ENCODE measurements at places on chromosomes 7 and 10.

- no peak for DNase-seq
Observed at GRCh38 chr10:12466704-12467305, 117.5 kb downstream of the CAMK1D start.

DNA sequence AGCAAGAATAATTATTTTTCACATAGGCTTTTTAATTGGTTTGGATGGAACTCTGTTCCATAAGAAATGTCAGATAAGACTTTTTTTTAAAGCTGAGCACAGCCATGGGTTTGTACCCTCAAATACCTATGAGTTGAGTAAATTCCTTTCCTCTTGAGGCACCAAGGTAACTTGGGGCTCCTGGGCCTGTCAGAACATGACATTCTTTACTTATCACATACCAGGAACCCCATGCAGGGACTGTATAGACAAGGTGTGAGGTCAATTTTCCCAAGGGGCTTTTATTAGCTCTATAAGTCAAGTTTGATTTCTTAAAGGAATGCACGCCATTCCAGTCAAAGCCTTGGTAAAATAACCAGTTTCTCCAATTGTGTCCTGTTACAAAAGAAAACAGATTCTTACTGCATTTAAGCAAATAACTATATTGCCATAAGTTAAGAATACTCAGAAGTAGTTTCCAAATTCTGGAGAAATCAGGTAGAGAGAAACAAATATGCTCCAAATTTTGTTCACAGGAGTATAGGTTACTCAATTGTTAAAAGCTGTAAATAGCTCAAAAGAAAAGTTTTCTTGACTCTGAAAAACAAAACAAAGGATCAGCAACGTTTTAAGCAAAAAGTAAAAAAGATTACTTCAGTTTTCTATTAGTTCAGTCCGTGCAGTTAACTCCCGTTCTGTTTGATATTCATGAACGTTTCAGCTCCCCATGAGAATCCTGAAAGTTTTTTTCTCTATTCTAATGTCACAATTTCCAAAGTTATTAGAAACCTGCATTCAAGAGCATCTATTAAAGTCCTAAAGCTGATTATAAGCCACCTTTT lies 167.5 kb upstream of the NAMPT start:
- no peak for DNase-seq

- DNase-seq = no peak
Observed at GRCh38 chr10:131838966-131839742, 61.7 kb upstream of the PPP2R2D start.

- DNase-seq = no peak
Observed at GRCh38 chr7:125355899-125356298, 426.3 kb upstream of the POT1 start.

DNA sequence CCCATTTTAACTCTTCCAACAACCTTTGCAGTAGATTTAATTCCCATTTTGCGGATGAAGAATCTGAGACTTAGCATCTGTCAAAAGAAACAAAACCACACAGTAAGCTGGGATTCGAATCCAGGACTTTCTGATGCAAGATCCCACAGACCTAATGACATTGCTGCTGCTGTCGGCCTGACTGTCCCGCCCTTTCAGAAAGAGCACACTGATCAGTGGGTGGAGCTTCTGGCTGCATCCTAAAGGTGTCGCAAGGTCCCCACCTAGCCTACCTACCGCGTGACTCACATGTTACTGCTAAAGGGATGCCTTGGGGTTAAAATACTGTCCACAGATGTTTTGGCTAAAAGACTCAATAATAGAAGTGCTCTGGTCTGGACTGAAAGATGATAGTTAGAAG lies 134.7 kb downstream of the EMX2 start:
- no peak for DNase-seq

DNA sequence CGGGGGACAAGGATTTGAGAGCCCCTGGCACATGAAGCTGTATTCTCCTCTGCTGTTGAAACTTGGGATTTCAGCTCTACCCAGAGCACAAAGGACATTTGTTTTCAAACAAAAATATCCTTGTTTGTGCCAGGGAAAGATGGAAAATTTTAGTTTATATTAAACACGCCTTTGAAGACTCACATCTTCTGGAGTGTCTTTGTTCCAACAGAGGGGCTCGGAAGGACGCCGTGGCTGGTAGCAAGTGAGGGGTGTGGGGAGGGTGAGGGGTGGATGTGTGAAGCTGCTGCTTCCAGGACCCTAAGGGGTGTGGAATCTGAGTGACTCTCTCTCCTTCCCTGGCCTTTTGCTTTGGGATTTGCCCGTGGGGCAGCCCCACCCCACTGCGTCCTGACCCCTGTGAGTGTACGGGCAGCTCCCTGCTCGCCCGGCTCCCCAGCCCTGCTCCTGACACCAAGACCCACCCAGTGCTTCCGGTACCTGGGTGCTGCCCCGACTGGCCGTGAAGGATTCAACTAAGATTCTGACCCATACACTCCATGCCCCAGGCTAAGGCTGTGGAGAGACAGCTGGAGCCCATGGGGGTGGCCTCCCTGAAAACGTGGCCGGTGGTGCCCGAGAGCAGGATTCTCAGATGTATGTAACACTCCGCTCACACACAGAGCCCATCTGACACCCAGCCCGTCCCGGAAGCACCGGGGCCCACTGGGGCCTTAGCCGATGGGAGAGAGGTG lies 59.6 kb downstream of the ZRANB1 start:
- DNase-seq = no peak

GRCh38 chr7:56287429-56288138 lies 171.4 kb upstream of the NUPR2 start:
- no peak for DNase-seq

GRCh38 chr10:1384026-1384425 lies 327.8 kb downstream of the WDR37 start:
- no peak for DNase-seq

GRCh38 chr10:76202777-76203176 lies 771.4 kb downstream of the LRMDA start:
- no peak for DNase-seq

GRCh38 chr7:99143853-99144672 lies at the start of gene SMURF1:
Gene SMURF1, minus strand, starts transcription at chr7:99144108. Its CDS starts 328 bp downstream, at chr7:99143780.
- peak; percentile 55 for DNase-seq

- DNase-seq = no peak
Observed at GRCh38 chr10:88803641-88804040, 1.1 kb downstream of the LIPM start.

DNA sequence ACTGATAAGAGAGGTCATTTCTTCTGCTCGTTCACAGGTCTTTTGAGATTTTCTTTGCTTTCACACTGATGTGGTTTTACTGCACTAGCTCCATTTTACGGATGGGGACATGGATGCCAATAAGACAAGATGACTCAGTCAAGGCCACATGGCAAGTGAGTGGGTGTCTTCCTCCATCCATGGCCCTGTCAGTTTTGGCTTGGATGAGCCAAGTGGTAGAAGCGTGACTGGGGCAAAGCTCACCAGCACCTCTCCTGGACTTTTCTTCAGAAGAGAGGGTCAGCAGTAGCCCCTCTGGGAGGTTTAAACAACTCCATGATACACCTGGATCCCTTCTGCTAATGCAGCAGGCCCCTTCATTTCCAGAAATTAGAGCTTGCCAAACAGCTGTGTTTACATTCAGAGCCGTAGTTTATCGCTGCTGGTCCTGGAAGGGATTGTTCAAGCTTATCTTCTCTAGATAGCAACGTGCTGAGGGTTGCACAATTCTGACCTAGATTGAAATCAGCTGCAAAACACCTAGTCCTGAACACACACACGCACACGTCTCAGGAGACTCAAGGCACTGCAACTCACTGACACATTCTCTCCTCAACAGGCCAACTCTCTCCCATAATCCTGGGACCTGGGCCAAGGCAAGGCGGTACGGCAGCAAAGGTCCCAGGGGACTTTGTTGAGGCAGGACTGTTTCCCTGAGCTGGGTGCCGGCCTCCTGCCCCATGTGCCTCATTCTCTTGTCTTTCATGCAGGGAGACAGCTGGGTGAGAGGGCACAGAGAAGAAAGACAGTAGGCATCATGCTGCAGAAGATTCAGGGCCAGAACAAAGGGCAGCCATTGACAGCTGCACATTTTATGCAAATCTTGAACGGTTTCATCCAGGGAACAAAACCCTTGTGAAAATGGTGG lies 14.2 kb upstream of the PDCD4 start:
- DNase-seq = no peak

DNA sequence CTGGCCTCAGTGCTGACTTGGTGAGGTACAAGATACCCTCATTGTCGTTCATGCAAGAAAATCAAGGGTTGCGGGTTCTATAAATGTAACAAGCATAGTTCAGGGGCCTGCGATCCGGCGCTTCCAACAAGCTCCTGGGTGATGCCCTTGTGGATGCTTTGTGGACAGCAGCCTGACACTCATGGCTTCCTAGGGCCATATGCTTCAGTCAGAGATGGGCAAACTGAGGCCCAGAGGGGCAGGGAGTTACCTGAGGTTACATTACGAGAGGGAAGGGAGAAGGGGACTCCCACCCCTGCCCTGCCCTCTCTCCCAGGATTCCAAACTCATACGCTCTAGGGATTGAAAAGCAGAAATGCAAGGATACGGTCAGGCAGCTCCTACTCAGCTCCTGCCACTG lies 296.3 kb upstream of the ZMIZ1 start:
- no peak for DNase-seq

DNA sequence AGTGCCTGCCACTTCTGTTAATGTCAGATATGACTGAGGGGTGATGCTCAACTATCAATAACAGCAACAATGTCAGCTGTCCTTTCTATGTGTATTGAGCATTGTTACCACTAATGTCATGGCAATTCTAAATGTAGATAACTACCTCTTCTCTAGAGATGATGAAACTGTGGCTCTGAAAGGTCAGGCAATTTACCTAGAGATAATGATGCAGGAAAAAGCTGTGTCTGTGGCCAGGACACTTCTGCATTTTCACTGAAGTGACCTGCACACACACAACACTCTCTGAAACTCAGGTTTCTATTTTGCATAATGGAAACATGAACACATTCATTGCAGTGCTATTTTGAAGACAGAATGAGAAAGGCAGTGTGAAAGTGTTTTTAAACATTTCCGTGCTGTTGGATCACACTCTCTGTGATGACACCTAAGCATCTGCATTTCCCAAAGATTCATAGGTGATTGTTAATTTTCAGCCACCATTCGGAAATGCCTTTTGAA lies 148.2 kb downstream of the KCND2 start:
- DNase-seq = no peak

DNA sequence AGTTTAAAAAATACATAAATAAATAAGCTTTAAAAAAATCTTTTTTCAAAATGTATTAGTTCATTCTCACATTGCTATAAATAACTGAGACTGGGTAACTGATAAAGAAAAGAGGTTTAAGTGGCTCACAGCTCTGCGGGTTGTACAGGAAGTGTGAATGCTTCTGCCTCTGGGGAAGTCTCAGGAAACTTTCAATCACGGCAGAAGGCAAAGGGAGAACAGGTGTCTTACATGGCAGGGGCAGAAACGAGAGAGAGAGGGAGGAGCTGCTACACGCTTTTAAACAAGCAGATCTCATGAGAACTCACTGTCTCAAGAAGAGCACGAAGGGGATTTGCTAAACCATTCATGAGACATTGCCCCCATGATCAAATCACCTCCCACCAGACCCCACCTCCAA lies 114.6 kb downstream of the DNAJC1 start:
- no peak for DNase-seq

DNA sequence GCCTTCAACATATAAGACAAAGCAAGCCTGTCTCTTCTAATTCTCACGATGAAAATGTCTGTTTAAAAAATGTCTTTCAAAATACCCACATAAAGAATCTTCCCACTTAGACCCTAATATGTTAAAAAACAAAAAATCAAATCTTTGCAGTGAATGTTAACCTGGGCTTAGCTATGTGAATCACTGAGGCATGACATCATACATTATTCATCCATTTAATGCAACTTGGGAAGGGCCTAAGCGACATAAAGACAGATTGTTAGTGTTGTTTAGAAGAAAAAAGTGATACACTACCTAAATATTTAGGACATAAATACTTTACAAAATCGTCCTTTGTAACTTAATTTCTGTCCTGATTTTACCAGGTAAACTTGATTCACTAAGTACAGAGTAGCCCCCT lies 648.5 kb upstream of the NRP1 start:
- DNase-seq = no peak

- DNase-seq = no peak
Observed at GRCh38 chr10:102046095-102046494, 9.9 kb downstream of the ARMH3 start.

DNA sequence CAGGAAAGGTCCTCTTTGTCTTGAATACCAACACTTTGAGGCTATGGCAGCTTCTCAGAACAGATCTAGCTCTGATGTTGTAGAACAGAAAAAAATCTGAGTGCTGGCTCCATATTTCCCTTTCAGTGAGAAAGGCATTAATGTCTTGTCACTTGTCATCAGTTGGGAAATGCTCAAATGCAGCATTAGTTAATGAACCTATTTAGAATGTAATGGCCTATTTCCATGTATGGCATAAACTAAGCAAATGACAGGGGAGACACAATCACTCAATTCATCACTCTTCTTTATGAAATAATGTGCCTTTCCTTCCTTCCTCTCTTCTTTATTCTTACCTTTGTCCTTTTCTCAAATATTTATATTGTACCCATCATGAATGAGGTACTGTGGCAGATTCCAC lies 5.0 kb upstream of the STAMBPL1 start:
- DNase-seq = no peak

DNA sequence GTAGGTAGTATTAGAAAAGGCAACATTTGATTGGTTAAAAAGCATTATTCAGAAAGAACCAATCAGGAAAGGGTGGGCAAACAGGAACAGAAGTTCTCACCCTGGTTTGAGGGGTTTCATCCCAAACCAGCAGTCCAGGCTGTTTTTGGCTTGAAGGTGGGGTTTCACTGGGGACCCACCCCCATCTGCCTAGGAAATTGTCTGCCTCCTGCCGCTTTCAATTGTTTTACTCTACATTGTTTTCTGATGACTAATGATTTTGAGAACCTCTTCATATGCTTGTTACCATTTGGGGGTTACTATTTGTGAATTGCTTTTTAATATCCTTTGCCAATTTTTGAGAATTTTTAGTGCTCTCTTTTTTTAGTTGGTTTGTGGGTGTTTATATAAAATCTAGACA lies 3.3 kb upstream of the PCBD1 start:
- DNase-seq = no peak

DNA sequence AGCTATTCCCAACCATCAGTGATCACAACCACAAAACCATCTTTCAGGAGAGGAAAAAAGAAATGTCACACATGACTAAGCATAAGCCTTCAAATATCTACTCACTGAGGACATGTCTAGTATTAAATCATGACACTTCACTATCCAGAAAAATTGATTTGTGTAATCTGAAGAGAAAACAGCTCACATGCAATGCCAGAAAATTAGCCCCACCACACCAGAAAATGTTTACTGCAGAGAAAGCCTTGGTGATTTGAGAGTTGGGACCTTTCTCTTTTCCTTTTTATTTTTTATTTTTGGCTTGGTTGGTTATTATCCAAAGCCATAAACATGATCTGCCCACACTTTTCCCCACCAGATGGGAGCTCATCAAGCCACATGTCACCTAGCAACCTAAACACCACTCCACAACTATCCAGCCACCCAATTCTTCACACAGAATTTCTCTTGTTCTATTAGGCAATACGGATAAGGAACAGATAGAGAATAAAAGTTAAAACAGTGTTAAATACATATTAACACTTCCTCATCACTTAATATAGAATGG lies 3.1 kb downstream of the PARD3 start:
- DNase-seq = no peak

Measured in activated naive CD4-positive, alpha-beta T cell (primary cell).